ENCODE measurements at places on chromosomes 1 and 21. TPM values are rescaled to one million over a fixed set of nuclear protein-coding genes. Genes with fewer than 3 reads are reported as not detected.

Gene RCSD1
- polyA plus RNA-seq = 13.6 TPM

GRCh38 chr1:119359730-119360129 is 8.9 kb upstream of the HAO2 start:
- H3K27ac ChIP-seq = no peak overlapping the region
- no peak for DNase-seq
- H3K4me1 ChIP-seq = no peaks in the 10 kb centered on the region
- H3K4me3 ChIP-seq = no peak overlapping the region
- H3K36me3 ChIP-seq = no peaks in the 10 kb centered on the region
- no peaks in the 10 kb centered on the region for H3K27me3 ChIP-seq

DNA sequence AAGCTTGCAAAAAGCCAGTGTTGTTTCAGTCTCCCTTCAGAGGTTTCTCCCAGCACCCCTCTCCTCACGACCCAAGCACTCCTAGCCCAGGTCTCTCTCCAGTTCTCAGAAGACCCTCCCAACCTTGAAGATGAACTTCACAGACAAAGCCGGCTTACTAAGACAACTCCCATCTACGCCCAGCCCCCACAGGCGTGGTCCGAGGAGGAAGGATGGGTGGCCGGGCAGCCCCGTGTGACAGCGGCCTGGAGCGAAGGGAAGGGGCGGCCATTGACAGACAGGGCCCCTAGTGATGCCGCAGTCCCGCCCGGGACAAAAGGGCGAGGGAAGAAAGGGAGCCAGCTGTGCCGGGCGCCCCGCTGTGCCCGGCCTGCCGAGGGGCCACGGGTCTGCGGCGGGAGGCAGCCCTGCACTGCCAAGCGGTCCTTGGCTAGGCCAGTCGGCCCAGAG is 6.9 kb downstream of the PAX7 start:
- DNase-seq = no peak
- H3K4me3 ChIP-seq = no peak overlapping the region
- peaks cover 6% of the 10 kb centered on the region for H3K36me3 ChIP-seq

- no peak for DNase-seq
- no peak overlapping the region for H3K4me3 ChIP-seq
- H3K4me1 ChIP-seq = peaks cover 69% of the 10 kb centered on the region
These were observed 87.0 kb downstream of the PDE9A start for GRCh38 chr21:42740405-42740909.

GRCh38 chr1:79448426-79448825 is 441.9 kb upstream of the ADGRL4 start:
- no peak for DNase-seq
- no peaks in the 10 kb centered on the region for H3K36me3 ChIP-seq
- no peaks in the 10 kb centered on the region for H3K4me1 ChIP-seq
- no peak overlapping the region for H3K27ac ChIP-seq
- H3K4me3 ChIP-seq = no peak overlapping the region

DNA sequence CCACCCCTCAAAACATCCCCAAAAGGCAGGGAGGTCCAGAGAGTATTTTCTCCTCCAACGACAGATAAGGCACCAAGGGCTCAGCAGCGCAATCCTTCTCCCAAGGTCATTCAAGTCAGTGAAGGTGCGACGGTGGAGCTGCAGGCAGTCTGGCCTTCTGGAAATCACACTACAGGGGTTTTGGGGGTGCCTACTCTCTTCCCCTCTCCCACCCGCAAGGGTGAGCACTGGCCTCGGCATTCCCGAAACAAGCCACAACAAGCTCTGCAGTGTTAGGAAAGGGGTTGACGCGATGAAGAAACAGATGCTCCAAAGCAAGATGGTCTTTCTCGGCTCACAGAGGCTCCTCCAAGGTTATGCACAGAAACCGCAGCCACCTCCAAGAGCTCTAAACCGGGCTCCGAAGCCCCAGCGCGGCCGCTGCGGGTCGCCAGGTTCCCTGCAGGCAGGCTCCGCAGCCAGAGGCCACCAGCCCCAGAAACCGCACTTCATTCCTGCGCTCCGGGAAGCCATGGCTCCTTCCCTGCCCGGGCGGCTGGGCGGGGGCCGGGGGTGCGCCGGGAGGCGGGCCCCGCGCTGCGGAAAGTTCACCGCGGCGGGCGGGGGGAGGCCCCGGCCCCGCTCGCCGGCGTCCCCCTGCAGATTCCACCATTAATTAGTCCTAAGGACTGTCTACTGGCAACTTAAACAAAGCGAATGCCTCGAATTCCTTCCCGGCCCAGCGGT is 1.1 kb downstream of the LUZP1 start:
- no peak for DNase-seq
- peaks cover 18% of the 10 kb centered on the region for H3K4me1 ChIP-seq
- H3K27ac ChIP-seq = peak overlapping the region; percentile 87
- no peaks in the 10 kb centered on the region for H3K36me3 ChIP-seq
- peak overlapping the region; percentile 72 for H3K4me3 ChIP-seq

DNA sequence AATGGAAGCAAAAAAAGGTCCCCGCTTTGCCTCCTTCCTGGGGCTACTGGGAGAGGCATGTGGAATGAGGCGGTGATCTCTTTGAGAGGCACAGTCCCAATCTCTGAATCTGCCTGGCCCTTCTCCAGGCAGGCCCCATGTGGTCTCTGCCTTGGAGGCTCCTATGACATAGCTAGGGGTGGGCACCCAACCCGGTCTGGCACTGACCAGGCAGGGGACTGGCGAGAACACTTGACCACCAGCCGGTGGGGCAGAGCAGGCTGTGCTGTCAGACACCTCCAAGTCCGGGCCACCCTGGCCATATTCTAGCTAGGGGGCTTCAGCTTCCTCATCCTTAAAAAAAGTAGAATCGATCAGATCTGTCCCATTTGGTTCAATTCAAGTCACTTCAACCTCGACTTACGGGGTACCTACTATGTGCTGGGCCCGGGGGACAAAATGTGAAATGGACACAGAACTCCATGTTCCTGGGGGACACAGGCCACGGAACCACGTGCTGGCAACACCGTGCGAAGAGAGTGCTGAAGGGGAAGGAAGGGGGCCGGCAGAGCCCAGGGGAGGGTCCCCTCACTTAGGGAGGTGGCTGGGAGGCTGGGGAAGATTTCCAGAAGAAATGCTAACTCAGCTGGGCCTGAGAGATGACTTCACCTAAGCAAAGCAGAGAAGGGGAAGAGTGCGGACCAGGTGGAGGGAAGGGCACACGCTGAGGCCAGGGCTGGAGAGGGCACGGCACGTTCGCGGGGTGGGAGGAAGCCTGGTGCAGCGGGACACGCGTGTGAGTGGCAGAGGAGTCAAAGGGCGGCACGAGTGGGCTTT is 33.3 kb downstream of the HSPG2 start:
- H3K4me1 ChIP-seq = peaks cover 58% of the 10 kb centered on the region
- no peak overlapping the region for H3K27ac ChIP-seq
- H3K27me3 ChIP-seq = no peaks in the 10 kb centered on the region
- DNase-seq = no peak
- peaks cover 10% of the 10 kb centered on the region for H3K36me3 ChIP-seq

- no peak overlapping the region for H3K27ac ChIP-seq
- H3K4me3 ChIP-seq = no peak overlapping the region
- DNase-seq = no peak
These were observed 150.6 kb upstream of the ZC3H12A start for GRCh38 chr1:37323486-37324377.

GRCh38 chr1:159932296-159933285 is 7.3 kb upstream of the TAGLN2 start:
- peaks cover 47% of the 10 kb centered on the region for H3K36me3 ChIP-seq
- H3K27me3 ChIP-seq = peaks cover under 1% of the 10 kb centered on the region
- no peak for DNase-seq
- no peak overlapping the region for H3K4me3 ChIP-seq

DNA sequence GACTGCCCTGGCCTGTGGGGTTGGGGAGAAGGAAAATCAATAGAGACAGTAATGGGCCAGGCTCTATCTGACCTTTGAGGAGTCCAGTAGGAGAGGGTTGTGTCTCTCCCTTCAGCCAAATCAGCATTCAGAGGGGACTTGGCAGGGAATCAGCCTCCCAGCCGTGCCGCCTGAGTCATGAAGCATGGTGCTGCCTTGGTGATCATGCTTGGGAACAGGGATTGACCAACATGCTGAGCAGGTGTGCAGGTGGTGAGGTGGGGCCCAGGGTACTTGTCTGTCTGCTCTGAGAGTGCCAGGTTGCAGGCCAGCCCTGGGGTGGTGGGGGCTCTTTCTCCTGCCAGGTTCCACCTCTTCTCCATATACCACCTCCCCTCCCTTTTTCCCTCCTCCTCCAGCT is 58.9 kb upstream of the TLR5 start:
- no peak overlapping the region for H3K4me3 ChIP-seq
- DNase-seq = no peak
- no peaks in the 10 kb centered on the region for H3K27me3 ChIP-seq

Measured in spinal cord (tissue), 10 donors.